ENCODE measurements at places on chromosomes 5 and 9.

GRCh38 chr9:126299706-126300276 lies 26.8 kb upstream of the MVB12B start:
- no peak for DNase-seq

GRCh38 chr9:127612939-127613582 lies 984 bp downstream of the STXBP1 start:
- DNase-seq: peak; percentile 37

DNA sequence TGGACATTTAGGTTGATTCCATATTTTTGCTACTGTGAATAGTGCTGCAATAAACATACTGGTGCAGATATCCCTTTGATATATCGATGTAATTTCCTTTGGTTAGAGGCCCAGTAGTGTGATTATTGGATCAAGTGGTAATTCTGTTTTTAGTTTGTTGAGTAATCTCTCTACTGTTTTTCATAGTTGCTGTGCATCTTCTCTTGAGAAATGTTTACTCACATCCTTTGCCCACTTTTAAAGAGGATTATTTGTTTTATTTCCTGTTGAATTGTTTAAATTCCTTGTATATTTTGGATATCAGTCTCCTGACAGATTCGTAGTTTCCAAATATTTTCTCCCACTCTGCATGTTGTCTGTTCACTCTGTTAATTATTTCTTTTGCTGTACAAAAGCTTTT lies 352.6 kb upstream of the TARS1 start:
- no peak for DNase-seq

- DNase-seq: no peak
These were observed 22.0 kb downstream of the GNG10 start for GRCh38 chr9:111683392-111683791.

GRCh38 chr9:135222881-135223760 lies 135.7 kb downstream of the OLFM1 start:
- DNase-seq: no peak

- no peak for DNase-seq
These were observed 33.6 kb upstream of the NFIB start for GRCh38 chr9:14347406-14348122.

- no peak for DNase-seq
These were observed 15.3 kb downstream of the MYMK start for GRCh38 chr9:133509179-133510083.

DNA sequence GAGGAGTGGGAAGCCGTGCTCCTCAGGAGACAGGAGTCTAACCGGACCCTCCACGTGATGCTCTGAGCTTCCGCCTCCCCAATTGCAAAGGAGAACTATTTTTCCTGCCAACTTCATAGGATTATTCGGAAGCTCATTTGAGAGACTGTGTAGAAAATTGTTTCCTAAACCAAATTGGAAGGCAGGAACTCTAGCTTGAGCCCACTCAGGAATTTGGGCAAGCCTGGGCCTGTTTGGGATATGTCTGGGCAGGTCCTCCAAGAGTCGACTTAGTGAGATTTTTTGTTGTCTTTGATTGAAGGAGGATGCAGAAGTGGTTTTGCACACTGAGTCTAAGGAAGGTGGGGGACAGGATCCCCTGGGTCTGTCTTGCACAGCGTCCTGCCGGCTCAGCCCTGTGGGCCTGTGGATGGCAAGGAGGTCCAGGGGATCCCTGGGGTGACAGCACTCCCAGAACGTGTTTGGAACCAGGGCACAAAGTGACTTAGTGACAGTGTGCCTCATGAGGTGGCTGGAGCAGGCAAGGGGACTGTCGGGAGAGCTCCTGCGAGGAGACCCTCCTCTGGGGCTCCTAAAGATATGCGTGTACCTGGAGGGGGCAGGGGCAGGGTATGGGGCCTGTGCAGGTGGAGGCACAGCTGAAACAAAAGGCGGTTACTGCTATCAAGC lies 283.3 kb downstream of the NSG2 start:
- DNase-seq: no peak

- no peak for DNase-seq
These were observed 49.9 kb upstream of the MARCHF11 start for GRCh38 chr5:16229357-16229940.

GRCh38 chr9:86168256-86168655 lies 68.9 kb upstream of the GOLM1 start:
- DNase-seq: no peak

DNA sequence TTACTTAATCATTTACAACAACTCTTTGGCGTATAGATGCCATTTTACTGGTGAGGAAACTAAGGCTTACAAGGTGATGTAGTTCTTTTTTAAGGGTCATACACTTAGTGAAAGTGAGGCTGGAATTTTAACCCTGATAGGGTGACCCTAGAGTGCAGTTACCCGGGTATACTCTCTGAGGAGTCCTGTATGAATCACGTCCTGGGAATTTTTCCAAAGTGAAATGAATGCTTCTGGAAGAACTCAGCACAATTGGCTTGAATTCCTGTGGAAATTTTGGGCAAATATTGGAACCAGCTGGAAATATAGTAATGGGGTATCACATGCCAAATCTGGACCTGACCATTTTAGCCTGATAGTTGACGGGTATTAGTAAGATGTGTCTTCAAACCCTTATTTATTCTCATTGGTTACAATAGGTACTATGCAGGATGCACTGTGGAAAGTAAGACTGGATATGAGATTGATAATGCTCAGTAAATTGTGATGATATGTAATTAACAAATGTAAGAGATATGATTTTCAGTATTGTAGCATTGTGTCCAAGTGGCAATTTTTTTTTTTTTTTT lies 14.8 kb downstream of the SUB1 start:
- no peak for DNase-seq

All from T-helper 2 cell treated with Interferon-gamma antibody and Interleukin-4, amounts not matched to agents 5 μg/mL and 100 μg/mL, for 36 hours (primary cell).